Bronchial epithelial cell (primary cell): ENCODE measurements at places on chromosomes 13 and 19.

GRCh38 chr19:1469255-1470054, 9.6 kb downstream of the C19orf25 start:
- no peak for DNase-seq

GRCh38 chr13:76148926-76149325, 512.8 kb downstream of the LMO7 start:
- peak; percentile 48 for DNase-seq

DNA sequence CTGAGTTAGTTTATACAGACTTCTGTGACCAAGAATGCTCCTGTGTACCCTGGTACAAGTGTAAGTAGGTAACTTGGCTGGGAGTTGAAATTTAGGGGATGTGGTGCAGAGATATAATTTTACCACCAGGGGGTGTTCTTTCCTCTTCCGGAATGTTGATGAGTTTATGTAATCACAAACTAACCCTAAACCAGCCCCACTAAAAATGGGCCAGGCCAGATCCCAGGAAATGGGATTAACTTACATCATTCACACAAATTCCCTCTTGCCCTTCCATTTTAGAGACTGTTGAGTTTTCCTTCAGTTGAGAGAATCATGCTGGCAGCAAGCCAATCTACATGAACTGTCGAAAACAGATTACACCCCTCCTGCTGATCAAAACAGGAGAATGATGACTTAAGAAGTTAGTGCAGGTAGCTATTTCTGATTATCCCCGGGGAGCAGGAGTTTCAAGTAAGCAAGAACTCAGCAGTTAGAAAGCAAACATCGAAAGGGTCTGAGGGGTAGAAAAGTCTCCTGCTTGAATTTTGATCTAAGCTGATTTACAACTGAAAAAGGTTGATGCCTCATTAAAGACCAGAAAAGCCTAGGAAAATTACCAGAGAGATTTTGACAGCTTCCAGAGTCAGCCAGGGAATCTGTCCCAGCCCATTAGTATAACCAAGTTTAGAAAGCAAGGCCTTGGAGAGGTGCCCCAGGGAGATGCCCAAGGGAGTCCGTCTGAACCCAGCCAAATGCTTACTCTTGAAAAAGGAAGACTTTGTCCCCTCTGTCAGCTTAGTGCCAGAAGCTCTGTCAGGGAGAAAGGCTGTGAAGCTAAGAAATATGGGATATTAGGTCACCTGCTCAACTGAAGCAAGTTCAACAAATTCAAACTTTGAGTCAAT, 32.3 kb upstream of the MED4 start:
- DNase-seq, result peak; percentile 80

DNA sequence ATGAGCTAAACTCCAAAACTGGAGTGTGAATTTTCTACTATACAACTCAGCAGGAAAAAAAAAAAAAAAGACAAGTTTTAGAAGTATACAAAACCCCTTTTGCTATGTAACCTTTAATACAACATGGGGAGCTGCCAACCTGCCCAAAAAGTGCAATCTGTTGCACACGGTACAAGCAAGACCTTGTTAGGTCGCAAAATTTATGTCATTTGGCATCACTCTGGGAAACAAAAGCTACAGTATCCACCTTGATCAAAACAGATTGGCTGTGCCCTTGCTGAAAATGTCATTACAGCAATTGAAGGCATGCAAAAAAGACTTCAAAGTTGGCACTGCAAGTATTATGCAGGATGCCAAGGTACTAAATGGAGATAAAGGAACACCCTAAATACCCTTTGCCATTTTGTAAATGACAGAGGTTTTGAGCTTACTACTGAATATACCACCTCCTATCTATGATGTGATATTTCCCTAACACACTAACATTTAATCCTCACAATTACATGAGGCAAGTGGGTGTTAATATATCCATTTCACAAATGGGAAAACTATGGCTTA, 150.1 kb downstream of the TBC1D4 start:
- no peak for DNase-seq

GRCh38 chr13:76029706-76030105, 393.6 kb downstream of the LMO7 start:
- no peak for DNase-seq

DNA sequence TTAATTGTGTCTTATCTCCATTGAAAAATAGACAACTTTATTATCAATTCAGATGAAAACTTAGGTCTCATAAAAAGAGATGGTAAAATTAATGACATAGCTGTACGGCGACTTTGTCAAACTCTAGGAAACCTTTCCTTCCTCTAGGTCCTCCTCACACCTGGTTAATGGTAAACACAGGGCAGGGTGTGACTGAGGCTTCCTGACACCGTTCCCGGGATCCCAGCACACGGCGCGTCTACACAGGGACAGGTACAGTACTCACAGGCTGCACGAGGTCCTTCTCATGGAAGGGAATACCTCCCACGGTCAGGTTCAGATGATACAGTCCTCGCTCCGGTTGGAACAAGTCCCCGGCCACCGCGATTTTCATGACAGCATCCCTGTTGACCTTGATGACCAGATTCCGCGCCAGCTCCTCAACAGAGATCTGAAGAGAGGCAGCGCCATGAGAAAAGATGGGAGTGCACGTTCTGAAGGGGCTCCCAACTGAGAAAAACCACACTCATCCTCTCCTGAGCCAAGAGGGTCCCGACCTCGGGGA, 35.5 kb downstream of the GAS6 start:
- no peak for DNase-seq

DNA sequence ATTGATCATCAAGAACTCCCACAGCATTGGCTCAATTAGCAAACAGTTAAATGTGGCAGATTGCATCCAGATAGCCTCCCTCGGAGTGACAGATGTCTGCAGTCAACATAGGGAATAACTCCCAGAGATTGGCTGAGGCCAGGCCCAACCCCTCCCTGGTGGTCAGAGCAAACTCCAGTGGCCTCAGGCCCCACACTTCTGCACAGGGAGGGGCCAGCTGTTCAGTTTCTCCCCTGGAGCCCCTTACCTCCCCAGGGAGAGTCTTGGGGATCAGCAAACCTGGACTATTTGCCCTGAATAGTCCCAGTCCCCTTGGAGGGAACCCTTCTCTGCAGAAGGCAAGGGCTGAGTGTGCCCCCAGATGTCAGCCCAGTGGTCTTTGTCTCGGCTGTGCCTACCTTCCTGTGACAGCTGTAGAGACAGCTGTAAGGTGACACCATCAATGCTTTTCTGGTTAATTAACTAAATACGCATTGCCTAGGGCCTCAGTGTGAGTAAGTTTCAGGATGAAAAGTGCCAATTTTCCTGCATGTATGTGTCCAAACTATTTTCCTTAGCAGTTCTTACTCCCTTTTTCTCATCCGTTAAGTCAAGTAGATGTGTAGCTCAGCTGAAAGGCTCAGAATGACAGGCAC, 102.7 kb upstream of the UQCRFS1 start:
- DNase-seq, result no peak

GRCh38 chr13:36298535-36299068, 988 bp upstream of the CCDC169 start:
- no peak for DNase-seq

DNA sequence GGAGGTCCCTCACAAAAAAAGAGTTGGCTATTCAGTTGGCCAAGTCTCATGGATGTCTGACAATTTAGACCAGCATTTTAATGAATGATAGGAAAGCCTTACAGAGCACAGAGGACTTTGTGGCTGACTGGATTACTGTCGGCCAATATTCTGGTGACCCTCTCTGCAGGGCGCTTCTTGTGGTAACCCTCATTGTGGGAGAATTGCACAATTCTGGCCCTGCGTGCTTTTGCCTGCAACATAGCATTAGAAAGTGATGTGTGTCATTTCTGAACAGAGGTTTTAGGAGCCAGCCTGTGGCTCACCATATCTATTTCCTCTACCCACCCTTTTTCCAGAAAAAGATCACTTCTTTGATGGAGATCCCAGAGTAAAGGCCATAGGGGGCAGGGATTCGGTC, 71.4 kb downstream of the EFNB2 start:
- no peak for DNase-seq

- peak; percentile 41 for DNase-seq
These were observed 451 bp upstream of the ICAM5 start for GRCh38 chr19:10289167-10289835.

- DNase-seq, result no peak
These were observed 13.9 kb downstream of the LILRA5 start for GRCh38 chr19:54299126-54299498.

- DNase-seq, result no peak
These were observed 865 bp downstream of the ZNF382 start for GRCh38 chr19:36605877-36606478.

GRCh38 chr19:20051841-20052768, 12.8 kb upstream of the ZNF682 start:
- DNase-seq, result peak; percentile 97

DNA sequence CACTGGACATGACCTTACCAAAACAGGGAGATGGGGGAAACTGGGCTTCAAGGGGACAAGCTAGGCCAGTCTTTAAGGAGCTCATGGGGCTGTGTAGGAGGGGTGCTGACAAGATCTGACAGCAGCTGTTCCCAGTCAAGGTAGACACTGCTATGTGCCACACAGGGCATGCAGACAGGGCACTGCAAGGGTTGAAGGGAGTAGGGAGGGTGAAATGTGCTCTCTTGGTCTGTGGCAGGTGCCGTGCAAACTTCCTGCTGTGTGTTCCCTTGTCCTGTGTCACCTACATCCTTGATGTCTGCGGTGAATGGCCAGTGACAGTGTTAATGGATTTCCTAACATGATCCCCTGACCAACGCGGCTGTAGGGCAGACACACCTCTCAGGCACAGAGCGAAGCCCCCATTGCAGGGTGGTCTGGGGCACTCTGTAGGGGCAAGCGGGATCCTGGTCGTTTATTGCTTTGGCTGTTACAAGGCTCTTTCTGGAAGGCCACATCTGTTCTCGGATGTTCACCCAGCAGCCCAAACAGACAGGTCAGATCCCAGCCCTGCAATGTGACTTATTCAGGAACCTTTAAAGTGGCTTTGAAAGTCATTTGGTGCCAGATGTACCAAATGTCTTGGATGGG, 199.5 kb upstream of the ZNF536 start:
- DNase-seq, result no peak

GRCh38 chr13:99527301-99527700, 26.0 kb downstream of the TM9SF2 start:
- no peak for DNase-seq

GRCh38 chr13:26327940-26328725, 74.2 kb downstream of the CDK8 start:
- DNase-seq, result no peak

- no peak for DNase-seq
These were observed 21.4 kb downstream of the ZSCAN5C start for GRCh38 chr19:56223481-56223880.

GRCh38 chr13:112010714-112011113, 56.2 kb upstream of the SOX1 start:
- no peak for DNase-seq

DNA sequence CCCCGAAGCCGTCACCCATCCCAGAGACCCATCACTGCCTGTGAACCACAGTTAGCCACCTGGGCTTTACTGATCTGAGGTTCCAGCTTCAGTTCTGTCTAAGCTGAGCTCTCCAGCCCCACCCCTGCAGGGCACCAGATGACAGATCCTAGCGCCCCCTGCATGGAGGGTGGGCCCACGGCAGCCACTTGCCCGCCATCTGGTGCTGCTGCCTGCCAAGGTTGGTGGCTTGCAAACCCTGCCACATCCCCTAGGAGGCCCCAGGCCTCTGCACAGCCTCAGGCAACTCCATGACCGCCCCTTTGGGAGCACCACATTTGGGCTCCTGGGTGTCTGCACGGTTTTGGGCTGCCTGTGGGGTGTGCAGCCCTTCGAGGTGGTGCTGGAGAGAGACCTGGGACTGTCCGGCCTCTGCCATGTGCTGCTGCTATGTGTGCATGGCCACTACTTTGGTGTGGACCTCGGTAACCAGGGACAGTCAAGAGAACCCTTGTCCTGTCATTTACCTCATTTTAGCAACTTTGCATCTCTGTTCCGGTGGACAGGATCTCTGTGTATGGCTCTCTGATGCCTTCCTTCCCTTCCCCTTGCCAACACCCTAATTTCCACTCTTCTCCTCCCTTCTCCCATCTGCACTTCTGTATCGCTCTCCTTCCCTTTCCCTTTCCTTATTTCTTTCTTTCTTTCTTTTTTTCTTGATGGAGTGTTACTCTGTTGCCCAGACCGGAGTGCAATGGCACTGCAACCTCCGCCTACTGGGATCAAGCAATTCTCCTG, 17.4 kb upstream of the SDHAF1 start:
- DNase-seq, result no peak

DNA sequence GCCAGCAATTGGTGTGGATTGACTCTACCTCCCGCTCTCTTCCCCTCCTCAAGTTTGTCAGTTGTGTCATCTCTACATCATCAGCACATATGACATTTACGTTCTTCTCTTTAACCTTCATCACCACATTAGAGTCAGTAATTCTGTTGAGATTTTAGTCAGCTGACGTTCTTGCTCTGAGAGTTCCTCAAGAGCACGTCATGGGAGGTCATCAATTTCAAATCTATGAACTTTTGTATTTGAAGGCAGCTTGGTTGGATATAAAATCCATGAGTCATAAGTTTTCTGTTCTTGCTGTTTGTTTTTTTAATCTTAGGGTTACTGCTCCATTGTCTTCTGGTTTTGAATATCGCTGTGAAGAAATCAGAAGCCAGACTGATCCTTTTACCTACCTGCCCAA, 21.8 kb upstream of the ARGLU1 start:
- DNase-seq, result peak; percentile 20

- DNase-seq, result peak; percentile 75
These were observed 609 bp downstream of the EPS15L1 start for GRCh38 chr19:16470911-16471811.

- peak; percentile 51 for DNase-seq
These were observed 9.0 kb upstream of the CEACAM5 start for GRCh38 chr19:41699231-41699967.

DNA sequence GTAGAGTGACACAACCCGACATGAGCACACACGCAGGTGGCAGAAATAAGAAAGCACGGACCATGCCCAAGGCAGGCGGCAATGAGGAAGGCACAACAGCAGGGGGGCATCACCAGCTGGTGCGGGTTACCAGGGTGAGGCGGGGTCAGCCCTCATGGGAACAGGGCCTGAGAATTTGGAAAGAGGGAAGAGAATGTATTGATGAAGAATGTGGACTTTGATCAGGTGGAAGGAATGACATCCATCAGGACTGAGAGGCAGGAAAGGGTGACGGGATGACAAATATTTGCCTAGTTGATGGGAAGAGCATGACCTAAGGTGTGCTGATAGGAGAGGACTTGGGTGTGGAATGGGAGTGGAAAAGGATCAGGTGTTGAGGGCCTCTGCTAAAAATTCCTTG, 177.5 kb downstream of the ABCC4 start:
- no peak for DNase-seq

GRCh38 chr19:13056052-13056660, 46.5 kb downstream of the LYL1 start:
- DNase-seq, result peak; percentile 71

- DNase-seq, result no peak
These were observed 24.8 kb upstream of the LAIR1 start for GRCh38 chr19:54389553-54389952.

GRCh38 chr13:40961214-40961613, 57.9 kb downstream of the ELF1 start:
- no peak for DNase-seq

GRCh38 chr19:22595918-22596341, 38.2 kb upstream of the ZNF492 start:
- DNase-seq, result no peak

- peak; percentile 77 for DNase-seq
These were observed 49.8 kb upstream of the GTF3A start for GRCh38 chr13:27374650-27375049.
